MV-4-11 (cell line): ENCODE measurements at places on chromosomes 16 and 17.

DNA sequence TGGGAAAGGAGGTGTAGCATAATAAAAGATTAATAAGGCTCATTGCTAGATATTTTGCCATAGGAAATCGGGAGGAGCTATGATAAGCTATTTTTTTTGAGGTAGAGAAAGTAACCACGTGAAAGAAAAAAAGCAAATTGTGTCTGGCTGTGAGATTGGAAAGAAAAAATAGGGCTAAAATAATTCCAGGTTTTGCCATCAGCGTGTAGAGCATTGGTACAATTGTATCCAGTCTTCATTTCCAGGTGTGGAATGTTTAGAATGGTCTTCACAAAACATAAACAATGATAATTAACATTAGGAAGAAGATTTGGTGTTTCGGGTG lies 1.1 kb downstream of the TANC2 start:
- no peak for DNase-seq

GRCh38 chr17:43940630-43941029 lies 1.6 kb downstream of the PPY start:
- peak; percentile 24 for DNase-seq

- DNase-seq: no peak
Observed at GRCh38 chr16:80611930-80612327, 71.1 kb downstream of the DYNLRB2 start.

DNA sequence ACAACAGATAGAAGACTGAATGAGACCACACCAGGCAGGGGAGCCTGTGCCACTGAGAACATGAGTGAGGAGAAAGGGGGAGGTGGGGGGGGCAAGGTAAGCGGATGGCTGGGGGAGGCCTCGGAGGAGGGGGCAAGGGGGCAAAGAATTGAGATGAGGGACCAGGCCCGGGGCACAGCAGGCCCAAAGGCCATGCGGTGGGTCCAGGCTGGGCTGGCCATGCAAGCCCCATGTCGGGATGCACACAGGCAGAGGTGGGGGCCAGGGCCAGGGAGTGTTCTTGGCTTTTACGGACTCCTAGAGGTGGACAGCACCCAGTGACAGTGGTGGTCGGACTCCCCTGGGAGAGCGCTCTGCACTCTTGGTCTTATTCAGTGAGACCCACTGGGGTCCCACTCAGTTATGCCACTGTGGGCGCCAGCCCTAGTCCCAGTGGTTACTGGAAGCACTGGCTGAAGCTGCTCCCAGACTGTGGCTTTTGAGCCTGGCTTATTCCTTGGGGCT lies 4.8 kb upstream of the MTHFSD start:
- no peak for DNase-seq

DNA sequence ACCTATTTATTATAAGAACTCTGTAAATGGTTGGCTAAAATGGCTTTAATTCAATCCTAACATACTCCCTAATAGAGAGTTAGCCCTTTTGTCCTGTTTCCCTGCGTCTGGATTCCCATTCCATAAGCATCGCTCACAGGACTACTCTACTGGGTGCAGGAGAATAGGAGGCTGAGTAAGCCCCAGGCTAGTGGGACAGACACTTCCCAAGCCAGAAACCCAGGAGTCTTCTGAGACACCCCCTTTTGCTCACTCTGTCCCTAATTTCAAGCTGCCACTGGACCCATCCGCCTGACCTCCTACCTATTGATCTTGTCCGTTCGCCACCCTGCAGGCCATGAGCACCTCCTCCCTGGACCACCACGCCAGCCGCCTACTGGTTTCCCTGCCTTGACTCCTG lies 16.7 kb upstream of the TOB1 start:
- DNase-seq: no peak
